ENCODE measurements at places on chromosomes 3 and 15.

DNA sequence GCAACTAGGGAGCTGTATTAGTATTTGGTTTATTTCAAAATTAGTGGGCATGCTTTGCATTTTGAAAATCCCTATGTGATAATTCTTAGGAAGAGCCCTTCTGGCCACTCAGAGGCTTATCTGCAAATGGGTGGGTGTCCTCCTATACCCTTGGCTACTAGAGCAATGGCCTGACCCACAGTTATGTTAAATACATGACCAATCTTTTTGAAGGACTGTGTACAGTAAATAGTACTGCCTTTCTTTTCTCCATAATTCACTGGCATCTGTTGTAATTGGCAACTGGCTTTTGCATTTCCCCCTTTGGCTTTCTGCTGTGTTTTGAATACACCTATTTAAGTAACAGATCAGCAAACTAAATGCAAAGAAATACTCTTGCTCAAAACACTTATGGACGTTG lies 175.4 kb downstream of the ANXA2 start:
- no peak for DNase-seq

DNA sequence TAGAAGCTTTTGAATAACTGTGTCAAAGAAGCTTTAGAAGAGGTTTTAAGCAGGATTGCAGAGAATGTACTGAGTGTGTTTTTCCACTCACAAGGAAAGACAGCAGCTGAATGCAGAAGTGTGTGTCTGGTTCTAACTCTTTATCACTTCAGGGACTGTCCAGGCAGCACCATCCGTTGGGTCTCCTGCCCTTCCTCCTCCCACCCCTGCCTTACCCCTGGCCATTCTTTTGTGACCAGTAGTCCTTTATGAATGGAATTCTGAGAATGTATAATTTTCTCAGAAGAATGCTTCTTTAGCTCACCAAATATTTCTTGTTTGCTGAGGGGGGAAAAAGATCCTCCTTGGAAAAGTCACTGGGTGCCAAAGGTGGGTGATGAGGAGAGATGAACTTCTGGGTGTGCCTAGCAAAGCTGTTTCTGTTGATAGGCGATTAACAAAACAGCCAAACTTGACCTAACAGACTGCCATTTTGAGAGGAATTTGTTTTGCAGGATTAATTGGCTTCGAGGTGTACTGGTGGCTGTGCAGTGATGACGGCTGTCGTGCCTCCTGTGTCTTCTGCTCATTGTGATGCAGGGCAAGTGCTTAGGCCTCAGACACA lies 70.9 kb downstream of the IGF1R start:
- no peak for DNase-seq

GRCh38 chr3:190183121-190183520 lies 62.4 kb upstream of the P3H2 start:
- no peak for DNase-seq

DNA sequence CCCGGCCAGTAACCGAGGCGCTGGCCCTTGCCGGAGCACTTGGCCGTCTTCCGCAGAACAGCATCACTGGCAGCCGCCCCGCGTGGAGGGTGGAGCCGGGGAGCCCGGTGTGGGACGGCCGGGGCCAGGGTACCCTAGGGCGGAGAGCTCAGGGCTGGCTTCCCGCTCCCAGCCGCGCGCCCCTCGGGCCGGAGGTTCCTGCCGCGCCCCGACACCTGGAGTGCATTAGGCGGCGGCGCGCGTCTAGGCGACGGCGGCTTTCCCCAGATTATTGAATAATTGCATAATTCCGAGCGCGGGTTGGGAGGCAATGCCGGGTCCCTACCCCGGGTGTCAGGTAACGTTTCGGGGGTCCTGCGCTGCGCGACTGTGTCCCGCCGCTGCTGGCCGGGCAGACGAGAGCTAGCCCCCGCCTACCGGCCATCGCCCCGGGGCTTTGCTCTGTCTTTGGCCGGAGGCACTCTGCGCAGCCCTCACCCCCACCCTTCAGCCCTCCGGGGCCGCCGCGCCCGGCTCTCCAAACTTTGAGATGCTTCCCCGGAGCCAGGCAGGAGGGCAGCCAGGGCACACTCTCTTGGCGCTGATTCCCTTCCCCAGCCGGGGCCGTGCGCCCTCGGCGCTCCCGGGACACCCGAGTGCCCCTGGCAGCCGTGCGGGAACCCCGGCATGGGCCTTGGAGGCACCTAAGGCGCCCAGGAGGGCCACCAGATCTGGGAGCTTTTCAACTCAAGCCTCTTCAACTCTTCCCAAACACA lies 749 bp downstream of the ITGA11 start:
- no peak for DNase-seq

DNA sequence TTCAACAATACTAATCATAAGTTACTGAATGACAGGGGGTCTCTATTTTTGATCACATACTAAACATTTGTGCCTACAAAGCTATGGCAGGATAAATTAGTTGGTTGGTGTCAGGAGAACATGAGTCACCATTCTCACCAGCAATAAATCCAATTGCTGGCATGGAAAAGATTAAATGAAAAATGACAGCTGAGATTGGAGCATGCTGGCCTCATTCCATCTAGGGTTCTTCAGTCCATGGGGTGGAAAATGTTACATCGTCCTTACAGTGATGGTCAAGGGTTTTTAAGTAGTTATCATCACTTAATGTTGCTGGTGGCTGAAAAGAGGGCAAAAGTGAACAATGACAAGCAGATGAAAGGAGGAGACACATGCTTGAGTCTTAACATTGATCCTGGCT lies 180.1 kb upstream of the BCL6 start:
- DNase-seq: no peak

DNA sequence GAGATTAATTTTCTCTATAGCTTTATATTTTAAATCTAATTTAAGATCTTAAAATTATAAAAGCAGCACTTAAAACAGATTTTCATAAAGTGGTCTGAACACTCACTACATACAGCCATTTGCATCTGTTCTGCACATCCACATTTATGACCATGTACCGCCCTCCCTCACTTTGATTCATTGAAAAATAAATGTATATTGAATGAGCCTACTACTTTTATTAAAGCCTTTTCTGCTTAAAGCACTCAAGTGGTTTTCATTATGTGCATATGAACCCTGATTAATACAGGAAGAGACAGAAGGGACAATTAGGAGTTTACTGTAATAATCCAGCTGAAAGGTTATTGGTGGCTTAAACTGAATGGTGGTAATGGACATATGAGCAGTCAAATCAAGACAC lies 129.4 kb downstream of the DLG1 start:
- no peak for DNase-seq

DNA sequence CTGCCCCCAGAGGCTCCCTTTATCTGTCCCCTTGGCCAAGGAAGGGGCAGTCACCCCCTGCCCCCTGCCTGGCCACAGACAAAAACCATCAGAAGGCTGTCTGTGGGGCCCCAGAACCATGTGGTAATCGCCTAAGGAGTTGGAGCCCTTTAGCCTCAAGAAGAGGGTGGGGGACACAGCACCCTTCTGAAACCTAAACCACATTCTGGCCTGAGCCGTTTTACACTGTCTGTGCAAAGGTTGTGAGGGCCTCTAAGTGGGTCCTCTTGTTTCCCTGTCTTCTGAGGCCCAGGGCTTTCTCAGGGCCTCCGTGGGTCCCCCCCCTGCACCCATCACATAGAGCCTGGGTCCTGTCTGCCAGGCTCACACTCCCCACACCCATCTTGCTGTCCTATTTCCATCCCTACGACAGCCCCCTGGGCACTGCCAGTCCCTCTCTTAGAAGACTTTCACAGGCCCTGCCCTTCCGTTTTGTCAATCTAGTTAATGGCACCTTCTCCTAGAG lies 17.9 kb upstream of the RPUSD3 start:
- no peak for DNase-seq

Data from activated T-helper 9 cell treated with anti-CD3 and anti-CD28 coated beads, Interleukin-2, amount 50 U/mL, for 16 hours (primary cell).